ENCODE measurements at places on chromosomes 11 and 22.

DNA sequence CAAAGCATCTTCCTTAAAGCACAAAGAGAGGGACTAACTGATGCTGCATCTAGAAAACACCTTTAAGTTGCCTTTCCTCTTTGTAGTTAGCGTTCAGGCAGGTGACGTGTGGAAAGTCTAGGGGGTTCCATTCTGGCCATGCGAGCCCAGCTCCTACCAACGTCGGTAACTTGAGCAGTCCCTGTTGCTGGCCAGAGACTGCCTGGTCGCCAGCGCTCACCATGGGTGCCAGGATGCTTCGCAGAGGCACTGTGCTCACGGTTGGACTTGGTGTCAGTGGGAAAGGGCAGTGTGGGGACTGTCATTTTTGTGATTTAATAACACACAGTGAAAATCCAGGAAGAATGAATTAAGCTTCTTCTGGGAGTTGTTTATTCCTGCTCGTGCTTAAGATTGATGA is 40.6 kb downstream of the PPP2R1B start:
- DNase-seq = no peak

DNA sequence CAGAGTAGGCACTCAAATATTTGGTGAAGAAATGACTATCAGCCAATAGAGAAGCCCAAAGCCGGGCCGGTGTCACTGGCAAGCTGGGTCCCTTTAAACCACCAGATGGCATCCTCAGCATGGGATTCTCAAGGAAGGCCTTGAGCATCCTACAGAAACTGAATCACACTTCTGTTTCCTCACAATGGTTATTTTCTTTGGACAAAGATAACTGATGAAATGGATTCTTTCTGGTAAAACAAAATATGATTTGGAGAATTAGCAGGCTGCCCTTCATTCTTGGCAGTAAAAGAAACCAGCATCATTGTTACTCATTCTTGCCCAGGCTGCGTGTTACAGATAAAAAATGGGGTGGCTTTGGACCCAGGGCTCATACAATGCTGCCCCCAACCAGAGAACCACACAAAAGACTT is 30.3 kb upstream of the ASPHD2 start:
- peak; percentile 10 for DNase-seq

GRCh38 chr11:65290448-65291165 is 24.1 kb upstream of the CDC42EP2 start:
- DNase-seq = no peak

DNA sequence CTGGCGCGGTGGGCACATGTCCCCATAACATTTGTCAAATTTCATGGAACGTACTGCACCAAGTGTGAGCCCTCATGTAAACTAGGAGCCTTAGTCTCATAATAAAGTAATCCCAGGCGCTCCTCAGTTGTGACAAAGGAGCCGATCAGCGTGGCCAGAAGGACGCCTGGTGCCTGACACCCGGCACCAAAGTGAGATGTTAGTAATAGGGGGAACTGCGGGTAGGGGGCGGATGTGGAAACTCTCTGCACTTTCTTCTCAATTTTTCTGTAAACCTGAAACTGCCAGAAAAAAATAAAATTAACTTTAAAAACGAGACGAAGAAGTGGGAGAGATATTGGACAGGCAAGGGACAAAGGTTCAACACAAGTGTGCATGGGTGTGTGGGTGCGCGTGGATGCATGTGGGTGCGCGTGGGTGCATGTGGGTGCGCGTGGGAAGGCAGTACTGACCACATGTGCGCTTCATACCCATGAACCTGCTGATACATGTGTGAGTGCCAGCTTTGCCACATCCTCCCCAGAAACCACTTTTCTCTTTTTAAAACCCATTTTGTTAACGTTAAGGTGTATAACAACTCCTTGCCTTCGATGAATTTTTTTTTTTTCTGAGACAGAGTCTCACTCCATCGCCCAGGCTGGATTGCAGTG is 55.4 kb upstream of the LINC01488 start:
- DNase-seq = no peak

- DNase-seq = no peak
These were observed 1.3 kb downstream of the DENND5A start for GRCh38 chr11:9263840-9264315.

- DNase-seq = no peak
These were observed 26.8 kb upstream of the PPP2R1B start for GRCh38 chr11:111792955-111793500.

DNA sequence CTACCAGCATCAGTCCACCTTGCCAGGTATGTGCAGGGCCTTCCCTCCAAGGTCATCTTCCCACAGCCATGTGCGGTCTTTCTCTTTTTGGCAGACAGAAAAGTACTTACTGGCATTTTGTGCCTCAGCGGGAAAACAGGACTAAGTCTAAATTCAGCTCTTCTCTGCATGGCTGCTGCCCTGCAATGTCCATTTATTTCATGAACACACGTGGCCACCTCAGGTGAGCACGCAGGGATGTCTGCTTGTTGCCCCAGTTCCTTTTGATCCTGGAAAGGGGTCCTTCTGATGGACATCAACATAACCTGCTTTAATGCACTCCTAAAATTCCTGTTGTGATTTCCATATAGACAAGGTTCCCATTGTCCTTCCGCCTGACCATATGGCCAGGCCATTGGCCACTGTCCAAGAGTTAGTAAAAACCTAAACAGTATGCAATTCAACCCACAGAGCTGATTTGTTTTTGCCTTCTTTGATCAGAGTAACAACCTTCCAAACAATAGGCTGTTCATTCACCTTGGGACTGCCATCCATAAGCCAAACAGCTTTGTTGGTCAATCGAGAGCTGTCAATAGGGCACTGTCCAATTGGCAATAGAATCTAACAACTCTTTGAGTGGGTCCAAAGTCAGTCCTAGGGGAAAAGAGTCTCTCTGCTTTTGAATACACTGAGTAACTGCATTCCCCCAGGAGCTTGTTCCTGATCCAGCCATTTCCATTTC is 5.9 kb downstream of the TREH start:
- DNase-seq = no peak

DNA sequence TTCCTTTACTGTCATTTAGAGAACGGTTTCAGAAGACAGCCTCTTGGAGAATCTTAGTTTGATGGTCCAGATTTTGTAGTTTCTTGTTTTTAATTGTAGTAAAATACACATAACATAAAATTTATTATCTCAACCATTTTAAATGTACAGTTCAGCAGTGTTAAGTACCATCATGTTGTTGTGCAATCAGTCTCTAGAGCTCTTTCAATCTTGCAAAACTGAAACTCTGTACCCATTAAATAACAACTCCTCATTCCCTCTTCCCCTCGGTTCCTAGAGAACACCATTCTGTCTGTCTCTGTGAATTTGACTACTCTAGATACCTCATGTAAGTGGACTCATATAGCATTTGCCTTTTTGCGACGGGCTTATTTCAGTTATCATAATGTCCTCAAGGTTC is 69.8 kb downstream of the GRIK4 start:
- DNase-seq = no peak

- no peak for DNase-seq
These were observed 11.6 kb downstream of the MRGPRF start for GRCh38 chr11:69001243-69002081.

DNA sequence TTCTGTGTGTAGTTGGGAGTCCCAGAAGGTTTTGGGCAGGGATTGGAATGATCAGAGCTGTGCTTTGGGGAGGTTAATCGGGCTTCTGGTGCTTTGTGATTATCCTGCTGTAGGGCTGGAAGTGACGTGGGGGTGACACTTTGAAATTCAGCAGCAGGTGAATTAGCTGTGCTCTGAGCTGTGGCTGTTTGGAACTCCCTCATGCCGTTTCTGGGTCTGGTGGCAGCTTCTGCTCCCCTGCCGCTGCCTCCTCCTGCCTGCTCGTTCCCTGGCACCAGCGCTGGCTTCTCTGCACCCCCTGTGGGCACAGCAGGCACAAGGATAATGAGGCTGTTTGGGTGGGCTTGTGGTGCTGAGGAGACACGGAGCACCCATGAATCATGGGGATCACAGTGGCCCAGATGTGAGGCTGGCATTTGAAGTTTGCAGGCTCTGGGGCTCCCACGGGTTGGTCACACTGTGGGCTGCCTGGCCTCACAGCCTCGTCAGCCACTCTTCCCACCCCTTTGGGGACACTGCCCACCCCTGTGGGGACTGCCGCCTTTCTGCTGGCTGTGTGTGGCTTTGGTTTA is 49.7 kb downstream of the TBC1D22A start:
- no peak for DNase-seq

DNA sequence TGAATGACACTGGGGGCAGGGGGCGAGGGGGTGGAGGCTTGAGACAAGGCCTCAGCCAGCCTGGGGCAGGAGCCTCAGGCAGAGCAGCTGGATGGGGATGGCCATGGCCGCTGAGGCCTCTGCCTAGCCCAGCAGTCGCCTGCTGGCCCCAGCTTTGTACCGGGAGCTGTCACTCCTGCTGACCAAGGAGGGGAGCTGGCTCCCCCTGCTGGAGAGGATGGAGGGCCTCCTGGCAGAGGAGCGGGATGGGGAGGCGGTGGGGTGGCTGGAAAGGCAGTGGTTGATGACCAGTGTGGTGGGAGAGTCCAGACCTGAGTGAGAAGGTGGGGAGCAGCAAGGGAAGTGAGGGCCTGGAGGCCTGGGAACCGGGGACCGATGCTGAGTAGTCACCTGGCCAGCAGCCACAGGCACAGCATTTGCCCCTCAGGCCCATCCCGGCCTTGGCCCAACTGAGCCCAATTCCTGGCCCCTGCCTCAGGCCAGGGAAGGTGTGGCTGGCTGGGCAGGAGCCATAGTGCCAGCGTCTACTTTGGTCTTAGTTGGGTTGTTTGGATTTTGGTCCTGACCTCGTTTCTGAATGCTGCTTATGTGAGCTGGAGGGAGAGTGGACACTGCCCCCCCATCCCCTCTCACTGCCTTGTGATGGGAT is 6.0 kb upstream of the SUSD2 start:
- DNase-seq = no peak

GRCh38 chr22:27224485-27225374 is 567.3 kb downstream of the MIAT start:
- DNase-seq = no peak

- DNase-seq = no peak
These were observed 47.1 kb upstream of the OPCML start for GRCh38 chr11:133579165-133580031.

GRCh38 chr11:61791737-61792309 is 576 bp downstream of the TMEM258 start:
- no peak for DNase-seq

DNA sequence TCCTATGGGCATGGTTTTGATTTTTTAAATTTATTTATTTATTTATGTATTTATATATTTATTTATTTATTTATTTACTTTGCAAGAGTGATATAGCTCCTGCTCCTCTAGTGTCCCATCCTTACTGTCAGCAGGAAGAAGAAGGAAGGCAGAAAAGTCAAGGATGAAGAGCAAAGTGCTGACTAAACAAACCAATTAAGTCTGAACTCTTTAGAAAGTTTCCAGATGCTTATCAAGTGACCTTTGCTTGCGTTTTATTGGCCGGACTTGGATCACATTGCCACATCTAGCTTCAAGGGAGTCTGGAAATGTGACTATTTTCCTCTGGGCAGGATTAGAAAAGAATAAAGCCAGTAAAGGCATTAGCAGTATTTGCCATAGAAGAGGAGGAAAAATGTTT is 8.7 kb upstream of the OR4B1 start:
- DNase-seq = no peak

GRCh38 chr11:41256041-41256440 is 203.4 kb downstream of the LRRC4C start:
- DNase-seq = no peak

- DNase-seq = no peak
These were observed 131.9 kb downstream of the MED15 start for GRCh38 chr22:20639343-20639742.

DNA sequence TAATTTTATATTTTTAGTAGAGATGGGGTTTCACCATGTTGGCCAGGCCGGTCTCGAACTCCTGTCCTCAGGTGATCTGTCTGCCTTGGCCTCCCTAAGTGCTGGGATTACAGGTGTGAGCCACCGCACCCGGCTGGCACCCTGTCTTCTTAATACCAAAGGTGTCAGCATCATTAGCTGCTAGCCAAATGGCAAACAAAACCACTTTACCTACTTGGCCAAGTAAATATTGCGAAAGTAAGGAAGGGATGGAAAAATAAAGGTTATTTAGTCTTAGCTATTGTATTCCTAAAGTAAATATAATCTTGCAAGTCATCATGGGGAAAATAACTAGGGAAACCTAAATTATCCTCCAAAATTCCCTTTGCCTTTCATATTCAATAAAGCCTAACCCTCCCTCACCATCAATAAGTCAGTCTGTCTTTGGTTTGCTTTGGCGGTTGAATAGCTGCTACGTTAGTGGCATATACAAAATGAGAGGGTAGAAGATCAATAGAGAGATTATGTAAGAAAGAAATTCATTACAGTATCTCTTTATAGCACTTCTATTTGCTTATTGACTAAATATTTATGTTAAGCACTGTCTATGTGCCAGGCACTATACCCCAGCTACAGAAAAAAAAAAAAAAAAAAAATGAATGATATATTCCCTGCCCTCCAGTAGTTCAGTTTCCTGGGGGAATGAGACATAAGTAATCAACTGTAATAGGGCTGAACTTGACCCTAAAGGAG is 40.2 kb upstream of the CFAP300 start:
- no peak for DNase-seq

GRCh38 chr11:74696500-74696899 is 34.7 kb downstream of the CHRDL2 start:
- DNase-seq = no peak

DNA sequence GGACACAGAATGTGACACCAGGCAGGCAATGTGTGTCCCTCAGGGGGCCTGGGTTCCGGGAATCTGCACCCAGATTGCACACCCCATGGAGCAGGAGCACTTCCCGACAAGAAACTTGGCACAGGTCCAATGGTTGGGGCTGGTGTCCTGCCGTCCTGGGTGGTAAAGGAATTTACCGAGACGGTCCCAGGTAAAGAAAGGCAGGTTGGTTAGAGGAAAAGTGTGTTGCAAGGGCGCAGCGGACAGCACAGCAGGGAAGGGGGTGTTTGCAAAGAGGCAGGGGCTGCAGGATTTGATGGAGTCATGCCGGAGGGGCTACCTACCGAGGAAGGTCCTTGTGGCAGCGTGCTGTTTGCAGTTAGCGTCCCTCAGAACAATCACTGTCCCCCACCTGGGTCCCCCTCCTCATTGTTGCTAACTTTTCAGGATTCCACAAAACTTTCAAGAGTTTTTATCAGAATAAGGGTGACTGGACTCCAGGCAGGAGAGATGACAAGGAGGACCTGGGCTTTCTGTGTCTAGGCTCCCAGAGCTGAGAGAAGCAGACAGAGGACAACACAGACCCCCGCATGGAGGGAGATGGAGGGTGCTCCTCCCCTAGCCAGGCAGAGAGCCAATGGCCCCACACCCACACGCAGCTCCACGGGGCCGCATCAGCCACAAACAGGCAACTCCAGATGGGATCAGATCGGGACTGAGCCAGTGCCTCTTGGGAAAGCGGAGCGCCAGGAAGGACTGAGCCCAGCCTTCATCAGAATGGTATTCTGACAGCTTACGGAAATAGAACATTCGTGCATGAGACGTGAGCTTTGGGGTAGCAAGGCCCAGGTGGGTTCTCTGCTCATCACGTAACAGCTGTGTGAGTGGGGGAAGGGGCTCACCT is 1423.9 kb downstream of the BRD1 start:
- DNase-seq = no peak

- DNase-seq = no peak
These were observed 16.3 kb upstream of the CABP2 start for GRCh38 chr11:67539550-67539949.

- DNase-seq = peak; percentile 1
These were observed 700 bp downstream of the TTC17 start for GRCh38 chr11:43359422-43359818.

- DNase-seq = no peak
These were observed 29.6 kb downstream of the IRAG1 start for GRCh38 chr11:10663990-10664389.

- DNase-seq = no peak
These were observed 508.1 kb downstream of the TBC1D22A start for GRCh38 chr22:47270463-47271135.

All from stimulated activated CD4-positive, alpha-beta T cell treated with anti-CD3 and anti-CD28 coated beads, Interleukin-1b, Interleukin-23, amount 100 ng/mL, for 1 hour (primary cell).